Stimulated activated CD4-positive, alpha-beta T cell treated with anti-CD3 and anti-CD28 coated beads, Interleukin-1b, Interleukin-23, amount 100 ng/mL, for 24 hours (primary cell): ENCODE measurements at places on chromosomes 5 and 9.

DNA sequence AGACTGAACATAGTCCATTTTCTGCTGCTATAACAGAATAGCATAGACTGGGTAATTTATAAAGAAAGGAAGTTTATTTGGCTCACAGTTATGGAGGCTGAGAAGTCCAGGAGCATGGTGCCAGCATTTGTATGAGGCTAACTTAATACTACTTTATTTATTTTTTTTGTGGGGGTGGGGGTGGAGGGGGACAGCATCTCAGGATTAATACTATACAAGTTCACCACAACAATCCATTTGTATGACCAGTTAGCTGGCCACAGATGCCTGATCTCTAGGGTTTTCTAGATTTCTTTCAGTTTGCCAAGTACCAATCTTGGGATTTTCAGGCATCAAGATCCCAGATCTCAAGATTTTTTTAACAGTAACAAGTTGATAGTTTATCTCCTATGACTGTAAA, 20.3 kb downstream of the ANGPTL2 start:
- DNase-seq: no peak

DNA sequence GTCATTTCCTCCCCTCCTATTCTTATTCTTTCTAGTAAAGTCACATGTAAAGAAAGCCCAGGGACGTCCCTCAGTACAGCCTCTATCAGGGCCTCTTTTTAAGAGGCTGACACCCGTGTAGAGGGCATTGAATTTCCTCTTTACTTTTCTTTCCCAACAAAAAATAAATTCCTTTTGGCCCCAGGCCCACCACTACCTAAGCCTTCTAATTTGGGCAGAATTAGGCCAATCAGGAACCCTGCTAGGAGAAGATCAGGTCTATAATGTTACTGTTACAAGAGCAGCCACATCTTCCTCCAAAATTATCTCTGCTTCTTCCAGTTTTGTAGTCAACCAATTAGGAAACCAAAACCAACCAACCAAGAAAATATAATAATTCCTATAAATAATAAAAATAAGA, 189.6 kb upstream of the NREP start:
- no peak for DNase-seq

GRCh38 chr9:136329211-136329627, 1.9 kb downstream of the GPSM1 start:
- no peak for DNase-seq

DNA sequence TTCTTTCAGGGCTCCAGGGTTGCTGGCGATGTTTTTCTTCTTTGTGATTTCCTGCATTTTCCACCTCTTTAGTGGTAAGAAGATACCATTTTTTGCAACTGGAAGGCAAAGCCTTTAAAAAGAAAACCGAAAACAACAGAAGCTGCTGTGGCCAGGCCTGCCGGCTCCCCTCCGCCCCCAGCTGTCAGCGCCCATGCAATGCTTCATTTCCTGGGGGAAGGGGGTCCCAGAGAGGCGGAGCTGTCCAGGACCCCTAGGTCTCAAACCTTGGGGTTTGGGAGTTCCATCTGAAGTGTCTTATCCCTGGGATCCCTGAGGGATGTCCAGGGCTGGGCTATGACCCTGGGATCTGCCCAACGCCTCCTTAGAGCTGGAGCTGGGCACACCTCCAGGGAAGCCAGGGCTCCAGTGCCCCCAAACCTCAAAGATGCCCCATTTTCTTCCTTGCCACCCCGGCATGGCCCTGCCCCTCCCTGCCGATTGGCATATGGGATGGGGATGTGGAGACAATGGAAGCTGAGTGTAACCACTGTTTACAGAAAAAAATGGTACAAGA, 257.2 kb upstream of the MVB12B start:
- no peak for DNase-seq

- DNase-seq: no peak
These were observed 228.6 kb downstream of the SLF1 start for GRCh38 chr5:94847019-94847418.

DNA sequence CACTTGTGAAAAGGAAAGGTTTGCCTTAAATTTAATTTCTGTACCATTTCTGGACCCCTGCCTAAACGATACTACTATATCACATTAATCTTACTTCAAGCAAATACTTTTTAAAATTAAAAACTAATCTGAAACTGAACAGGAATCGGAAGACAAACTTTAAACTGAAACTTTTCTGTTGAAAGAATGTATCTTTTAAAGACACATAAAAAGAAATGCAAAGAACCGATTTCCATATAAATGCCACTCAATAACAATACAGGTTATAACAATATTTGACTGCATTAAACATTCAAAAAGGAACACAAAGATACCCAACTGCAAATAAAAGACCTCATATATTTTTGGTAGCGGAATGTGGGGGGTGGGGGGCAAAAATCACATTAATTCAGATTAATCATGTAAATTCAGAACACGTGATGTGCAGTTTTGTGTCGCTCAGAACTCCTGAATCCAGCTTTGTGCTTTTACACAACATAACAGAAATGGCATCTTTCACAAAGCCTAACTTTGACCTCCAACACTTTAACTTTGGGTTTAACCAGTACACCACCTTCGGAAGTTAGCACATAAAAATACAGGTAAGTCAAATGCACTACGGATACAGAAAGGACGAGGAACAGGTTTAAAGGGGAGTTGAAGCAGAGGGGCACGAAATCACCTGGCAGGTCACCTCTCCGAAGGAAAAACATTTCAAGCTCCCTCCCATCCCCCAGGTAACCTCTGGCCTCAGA, 925 bp downstream of the LIFR start:
- no peak for DNase-seq

GRCh38 chr5:40397091-40397490, 282.6 kb upstream of the PTGER4 start:
- no peak for DNase-seq

GRCh38 chr5:59000211-59000610, 417.3 kb downstream of the RAB3C start:
- no peak for DNase-seq

- DNase-seq: no peak
These were observed 21.3 kb upstream of the ZNF782 start for GRCh38 chr9:96875461-96876142.

- DNase-seq: no peak
These were observed 9.2 kb downstream of the DCANP1 start for GRCh38 chr5:135437796-135438560.

GRCh38 chr5:37086466-37087173, 162.6 kb downstream of the CPLANE1 start:
- no peak for DNase-seq

DNA sequence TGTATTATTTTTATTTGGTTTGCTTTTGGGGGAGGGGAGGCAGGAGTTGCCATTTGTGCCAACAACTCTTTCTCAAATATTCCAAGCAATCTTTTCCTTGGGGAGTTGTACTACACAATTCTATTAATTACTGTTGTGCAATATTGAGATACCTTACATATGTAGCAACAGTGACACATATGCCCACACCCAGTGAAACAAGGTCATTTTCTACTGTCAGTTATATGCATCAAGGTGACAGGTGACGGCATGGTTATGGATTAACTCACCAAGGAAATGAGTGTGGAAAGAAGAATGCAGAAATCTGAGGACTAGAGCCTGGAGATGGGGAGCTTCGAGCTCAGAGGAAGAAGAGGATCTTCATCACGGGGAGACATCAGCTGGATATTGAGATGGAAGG, 17.9 kb upstream of the MSMP start:
- DNase-seq: no peak

GRCh38 chr9:79201636-79202035, 370.1 kb upstream of the TLE4 start:
- no peak for DNase-seq
